Right renal pelvis (tissue), 4 donors: ENCODE measurements at places on chromosomes 5 and 9.

- DNase-seq, result no peak
Observed at GRCh38 chr5:85931220-85931619, 686.5 kb upstream of the COX7C start.

- no peak for DNase-seq
Observed at GRCh38 chr5:31657315-31657979, 18.5 kb downstream of the PDZD2 start.

DNA sequence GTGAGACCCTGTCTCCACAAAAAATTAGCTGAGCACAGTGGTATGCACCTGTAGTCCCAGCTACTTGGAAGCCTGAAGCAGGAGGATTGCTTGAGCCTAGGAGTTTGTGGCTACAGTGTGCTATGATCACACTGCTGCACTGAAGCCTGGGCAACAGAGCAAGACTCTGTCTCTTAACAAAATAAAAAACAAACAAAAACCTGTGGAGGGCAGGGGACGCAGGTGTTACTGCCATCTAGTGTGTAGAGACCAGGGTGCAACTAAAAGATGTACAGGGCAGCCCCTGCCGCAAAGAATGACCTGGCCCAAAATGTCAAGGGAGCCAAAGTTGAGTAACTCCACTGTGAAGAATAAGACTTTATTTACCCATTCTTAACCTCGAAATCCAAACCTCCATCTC lies 27.1 kb downstream of the ASPN start:
- DNase-seq, result no peak

- no peak for DNase-seq
Observed at GRCh38 chr5:142287096-142287972, 37.5 kb downstream of the SPRY4 start.

GRCh38 chr9:133048595-133048994 lies 13.2 kb upstream of the CEL start:
- DNase-seq, result no peak

- DNase-seq, result no peak
Observed at GRCh38 chr5:138929571-138929955, 54.4 kb upstream of the LRRTM2 start.

DNA sequence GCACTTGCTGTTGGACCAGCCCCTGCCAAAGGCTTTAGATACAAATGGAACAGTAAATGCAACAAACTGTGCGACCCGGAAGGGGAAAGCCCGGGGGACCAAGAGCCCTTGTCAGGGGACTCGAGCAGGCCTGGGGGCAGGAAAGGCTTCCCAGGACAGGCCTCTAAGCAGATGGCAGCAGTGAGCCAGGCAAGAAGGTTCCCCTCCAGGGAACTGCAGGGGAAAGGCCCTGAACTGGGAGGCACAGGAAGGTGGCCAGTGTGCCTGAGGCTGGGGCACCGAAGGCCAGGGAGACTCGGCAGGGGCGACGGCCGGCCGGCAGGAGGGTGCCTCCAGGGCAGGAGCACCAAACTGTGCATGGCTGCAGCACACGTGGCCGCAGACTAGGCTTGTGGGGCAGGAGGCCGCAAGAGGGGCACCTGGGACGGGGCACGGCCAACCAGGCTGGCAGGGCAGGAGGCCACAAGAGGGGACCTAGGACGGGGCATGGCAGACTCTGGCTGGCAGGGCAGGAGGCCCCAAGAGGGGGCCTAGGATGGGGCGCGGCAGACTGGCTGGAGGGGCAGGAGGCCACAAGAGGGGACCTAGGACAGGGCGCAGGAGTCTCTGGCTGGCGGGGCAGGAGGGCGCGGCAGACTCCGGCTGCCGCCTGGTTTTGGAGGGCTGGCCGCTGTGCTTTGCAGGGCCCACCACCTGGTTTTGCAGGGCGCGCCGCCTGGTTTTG lies 10.0 kb downstream of the VAV2 start:
- DNase-seq, result no peak

- no peak for DNase-seq
Observed at GRCh38 chr5:170503990-170504596, at the start of gene KCNIP1. Gene KCNIP1, plus strand, starts transcription at chr5:170504020.
